ENCODE measurements at places on chromosomes 6 and 20.

DNA sequence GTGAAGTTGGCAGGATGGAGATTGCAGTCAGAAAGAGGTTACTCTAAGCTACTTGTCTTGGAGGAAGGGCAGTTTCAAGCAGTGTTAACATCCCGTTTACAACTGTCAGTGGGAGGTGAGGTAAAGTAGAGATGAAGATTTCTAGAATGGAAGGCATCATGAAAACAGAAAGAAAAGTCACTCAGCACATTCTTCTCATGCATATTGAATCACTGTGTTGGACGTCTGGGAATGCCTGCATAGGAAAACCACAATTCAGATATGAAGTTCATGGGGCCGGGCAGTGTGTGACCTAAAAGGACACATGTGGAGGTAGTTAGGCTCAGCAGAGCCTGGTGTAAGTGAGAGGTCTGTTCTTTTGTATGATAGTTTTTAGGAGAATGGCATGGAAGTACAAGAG is 73.5 kb upstream of the LAMP5 start:
- no peak for DNase-seq

DNA sequence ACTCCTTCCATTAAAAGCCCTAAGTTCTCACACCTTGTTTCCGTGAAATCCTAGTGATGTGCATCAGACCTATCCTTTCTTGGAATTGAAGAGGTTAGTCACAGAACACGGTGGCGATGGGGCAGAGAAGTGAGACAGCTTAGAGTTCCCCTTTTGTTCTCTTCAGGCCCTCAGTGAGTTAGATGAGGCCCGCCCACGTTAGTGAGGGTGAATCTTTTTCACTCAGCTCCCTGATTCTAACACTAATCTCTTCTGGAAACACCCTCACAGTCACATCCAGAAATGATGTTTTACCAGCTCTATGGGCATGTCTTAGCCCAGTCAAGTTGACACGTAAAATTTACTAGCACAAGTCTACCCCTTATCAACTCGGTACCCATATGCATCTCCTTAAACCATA is 172.7 kb upstream of the NOX3 start:
- no peak for DNase-seq

DNA sequence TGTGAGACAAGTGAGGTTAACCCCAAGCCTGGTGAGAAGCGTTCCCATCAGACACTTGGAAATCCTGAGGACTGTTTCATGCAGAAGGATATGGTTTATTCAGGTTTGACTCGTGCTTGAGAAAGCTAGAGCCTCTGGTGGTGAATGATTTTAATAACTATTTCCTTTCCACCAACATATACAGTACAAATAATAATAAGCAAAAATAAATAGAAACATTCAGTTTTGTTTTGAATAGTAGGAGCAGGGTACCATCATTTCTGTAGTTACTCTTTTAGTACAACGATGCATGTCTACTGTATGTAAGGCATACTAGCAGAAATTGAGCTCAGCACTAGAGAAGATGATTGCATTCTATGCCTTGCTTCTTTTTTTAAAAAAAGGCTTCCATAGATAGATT is 33.5 kb downstream of the PLG start:
- no peak for DNase-seq

DNA sequence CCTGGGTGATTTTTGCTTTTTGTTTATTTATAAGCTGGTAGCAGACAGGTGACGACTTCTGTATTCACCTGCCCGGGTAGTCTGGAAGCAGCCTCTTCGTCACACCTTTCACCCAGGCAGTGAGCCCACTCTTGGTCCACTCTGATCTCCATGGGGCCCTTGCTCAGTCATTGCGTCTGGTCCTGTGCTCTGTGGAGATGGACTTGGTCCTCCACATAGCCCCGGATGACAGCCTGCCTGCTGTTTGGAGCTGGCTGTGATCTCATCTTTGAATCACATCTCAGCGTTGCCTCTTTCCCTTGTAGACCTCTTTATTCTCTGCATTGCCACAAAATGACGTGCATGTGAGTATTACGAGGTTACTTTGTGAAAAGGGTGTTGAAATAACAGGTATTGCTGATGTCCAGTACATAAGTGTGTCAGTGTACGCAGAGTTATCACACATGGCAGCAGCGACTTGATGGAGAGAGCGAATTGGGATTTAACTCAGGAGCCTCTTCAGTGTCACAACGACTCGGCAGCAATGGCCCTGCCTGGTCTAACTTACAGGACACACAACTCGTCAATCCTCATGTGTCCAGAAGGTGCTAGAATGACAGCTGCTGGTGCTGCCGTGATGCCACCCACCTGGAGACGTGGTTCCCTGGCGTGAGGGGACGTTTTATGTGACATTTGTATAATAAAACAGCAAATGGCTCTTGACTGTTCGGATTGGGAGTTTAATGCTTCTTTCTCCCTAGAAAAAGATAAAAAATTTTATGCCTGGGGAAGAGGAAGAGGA is 24.2 kb upstream of the FRMD1 start:
- no peak for DNase-seq

DNA sequence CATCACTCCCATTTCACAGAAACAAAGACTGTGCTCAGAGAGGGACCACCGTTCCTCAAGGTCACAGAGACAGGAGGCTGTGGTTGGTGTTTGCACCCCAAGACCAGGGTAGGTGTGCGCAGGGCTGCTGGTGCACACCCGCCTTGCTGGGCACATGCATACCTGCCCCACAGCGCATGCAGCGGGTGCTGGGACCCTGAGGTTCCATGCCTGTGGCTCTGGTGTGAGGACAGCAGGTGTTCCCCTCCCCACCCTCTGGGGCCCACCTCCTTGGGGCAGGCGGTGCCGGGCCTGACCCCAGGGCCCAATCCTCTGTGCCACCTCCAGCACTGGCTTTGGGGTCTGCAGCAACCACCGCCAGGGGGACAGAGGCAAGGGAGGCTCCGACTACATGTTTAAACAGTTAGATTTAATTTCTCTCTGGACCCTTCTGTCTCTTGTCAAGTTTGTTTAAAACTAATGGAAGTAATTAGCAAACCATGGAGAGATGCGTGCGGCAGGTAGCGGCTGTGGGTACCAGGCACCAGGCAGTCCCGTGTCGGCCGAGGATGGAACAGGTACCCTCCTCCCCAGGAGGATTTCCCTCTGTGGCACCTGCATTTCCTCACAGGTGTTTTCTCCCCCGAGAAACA is 327.8 kb downstream of the TAF4 start:
- no peak for DNase-seq

DNA sequence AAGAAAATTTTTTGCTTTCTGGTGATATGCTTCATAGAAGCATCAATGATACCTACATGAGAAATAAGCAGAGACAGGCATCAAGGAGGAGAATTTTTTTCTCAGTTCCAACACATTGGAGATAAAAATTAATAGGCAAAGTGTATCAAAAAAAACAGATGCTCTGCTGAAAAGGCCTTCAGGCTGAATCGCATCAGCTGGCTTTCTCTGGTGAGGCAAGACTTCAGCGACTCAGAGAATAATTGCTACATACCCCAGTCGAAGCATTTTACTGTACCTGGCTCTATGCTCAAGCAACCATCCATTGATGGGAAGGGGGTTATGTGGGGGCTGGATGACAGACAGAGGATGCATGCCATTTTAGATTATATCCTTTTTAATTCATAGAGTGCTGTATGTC is 415.1 kb downstream of the TFAP2A start:
- DNase-seq: no peak

DNA sequence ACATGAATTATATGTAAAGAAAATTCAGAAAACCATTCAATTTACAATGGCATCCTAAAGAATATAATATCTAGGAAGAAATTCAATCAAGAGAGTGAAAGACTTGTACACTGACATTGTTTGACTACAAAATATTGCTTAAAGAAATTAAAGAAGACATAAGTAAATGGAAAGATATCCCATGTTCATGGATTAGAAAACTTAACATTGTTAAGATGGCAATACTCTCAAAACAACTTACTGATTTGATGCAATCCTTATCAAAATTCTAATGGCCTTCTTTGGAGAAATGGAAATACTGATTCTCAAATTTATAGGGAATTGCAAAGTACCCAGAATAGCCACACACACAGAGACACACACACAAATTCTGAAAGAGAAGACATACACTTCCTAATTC is 298.3 kb upstream of the EXOC2 start:
- no peak for DNase-seq

DNA sequence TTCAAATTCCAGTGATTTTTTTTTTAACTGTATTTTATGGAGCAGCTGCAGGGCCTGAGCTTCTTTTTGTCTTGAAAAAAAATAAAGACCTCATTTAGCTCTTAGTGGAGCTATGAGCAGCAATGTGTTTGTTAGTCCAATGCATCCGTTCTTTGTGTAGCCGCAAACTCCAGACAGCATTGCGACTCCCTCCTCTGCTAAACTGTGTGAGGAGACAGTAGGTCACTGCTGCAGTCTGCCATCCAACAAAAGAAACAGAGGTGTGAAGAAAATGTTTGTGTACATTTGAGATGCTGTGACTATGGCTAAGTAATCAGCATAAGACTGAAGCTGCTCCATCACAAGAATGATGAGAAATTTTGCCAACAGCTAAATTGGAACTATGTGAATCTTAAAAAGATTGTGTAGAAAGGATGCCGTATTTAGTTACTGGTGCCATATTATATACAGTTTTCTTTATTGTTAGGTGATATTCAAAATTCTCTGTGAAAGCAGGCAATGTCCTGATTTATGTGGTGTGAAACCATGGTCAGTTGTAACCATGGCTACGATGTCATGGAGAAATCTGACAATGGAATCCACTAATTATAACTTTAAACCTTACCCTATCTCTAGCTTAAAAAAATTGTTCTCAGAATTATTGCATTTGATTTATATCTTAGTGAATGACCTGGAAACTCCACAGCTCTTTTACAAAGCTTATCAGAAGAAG is 428.8 kb upstream of the EPHA7 start:
- DNase-seq: no peak

GRCh38 chr6:41932378-41932777 is 9.2 kb downstream of the CCND3 start:
- no peak for DNase-seq

DNA sequence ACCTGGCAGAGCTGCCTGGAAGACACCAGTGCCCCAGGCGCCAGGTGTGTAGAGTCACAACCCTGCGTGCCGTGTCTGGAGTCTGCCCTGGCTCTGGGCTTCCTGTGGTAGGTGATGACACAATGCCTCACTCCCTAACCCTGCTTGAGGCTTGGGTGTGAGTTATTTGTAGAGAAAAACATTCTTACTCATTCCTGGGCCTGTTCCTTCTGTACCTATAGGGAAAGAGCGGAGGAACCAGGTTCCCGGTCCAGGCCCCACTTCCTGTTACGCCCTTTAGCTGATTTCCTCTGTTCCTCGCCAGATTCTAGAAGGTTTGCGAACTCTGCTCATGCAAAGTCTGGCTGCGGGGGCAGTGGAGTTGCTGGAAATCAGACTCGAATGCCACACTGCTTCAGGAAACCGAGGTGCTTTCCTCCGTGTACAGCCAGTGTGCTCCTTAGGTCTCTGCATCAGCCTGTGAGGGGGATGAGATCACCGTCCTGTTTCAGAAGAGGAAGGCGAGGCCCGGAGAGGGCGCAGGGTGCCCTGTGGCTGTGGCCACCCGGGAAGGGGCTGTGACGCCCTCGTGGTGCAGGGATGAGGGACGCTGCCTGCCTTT is 67.1 kb upstream of the DUSP22 start:
- peak; percentile 34 for DNase-seq

- no peak for DNase-seq
Observed at GRCh38 chr6:166466178-166467122, 83.7 kb upstream of the MPC1 start.

- no peak for DNase-seq
Observed at GRCh38 chr6:16333580-16333979, 95.2 kb downstream of the GMPR start.

DNA sequence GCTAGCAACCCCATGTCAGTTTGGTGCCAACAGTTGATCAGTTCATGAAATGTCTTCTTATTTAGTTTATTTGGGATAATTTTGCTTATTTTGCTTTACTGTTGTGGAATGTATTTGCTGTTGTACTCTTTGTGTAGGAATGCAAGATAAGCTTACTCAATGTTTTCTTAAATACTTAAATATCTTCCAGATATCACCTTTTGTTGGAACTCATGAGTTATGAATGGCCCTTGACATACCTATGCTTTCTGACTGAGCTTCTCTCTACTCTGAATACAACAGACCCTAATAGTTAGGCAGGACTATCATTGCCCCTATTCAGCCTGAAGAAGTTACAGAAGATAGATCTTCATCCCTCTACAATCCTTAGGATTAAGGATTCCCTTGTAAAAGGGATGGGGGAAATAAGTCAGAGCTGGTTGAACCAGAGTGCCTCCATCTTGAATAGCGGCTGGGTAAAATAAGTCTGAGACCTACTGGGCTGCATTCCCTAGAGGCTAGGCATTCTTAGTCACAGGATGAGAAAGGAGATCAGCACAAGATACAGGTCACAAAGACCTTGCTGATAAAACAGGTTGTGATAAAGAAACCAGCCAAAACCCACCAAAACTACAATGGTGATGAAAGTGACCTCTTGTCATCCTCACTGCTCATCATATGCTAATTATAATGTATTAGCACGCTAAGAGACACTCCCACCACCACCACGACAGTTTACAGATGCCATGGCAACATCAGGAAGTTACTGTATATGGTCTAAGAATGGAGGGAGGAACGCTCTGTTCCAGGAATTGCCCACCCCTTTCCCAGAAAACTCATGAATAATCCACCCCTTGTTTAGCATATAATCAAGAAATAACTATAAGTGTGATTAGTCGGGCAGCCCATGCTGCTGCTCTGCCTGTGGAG is 196.9 kb downstream of the AKAP7 start:
- DNase-seq: no peak

- DNase-seq: no peak
Observed at GRCh38 chr6:31908791-31909190, 6.9 kb upstream of the ZBTB12 start.

DNA sequence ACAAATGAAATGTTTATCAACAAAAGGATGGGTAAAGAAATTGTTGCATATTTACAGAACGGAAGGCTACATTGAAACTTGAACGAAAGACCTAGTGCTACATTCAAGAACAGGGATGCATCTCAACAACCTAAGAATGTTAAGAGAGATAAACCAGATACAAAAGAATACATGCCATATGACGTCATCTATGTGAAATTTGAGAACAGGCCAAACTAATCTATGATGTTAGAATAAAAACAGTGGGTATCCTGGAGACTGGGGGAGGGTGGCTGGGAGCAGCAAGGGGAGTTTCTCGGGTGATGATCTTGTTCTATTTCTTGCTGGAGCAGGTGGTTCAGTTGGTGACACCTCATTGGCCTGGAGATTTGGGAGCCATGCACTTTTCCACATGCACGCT is 81.5 kb downstream of the SULF2 start:
- no peak for DNase-seq

GRCh38 chr6:3762359-3762758 is 10.8 kb upstream of the PXDC1 start:
- no peak for DNase-seq

DNA sequence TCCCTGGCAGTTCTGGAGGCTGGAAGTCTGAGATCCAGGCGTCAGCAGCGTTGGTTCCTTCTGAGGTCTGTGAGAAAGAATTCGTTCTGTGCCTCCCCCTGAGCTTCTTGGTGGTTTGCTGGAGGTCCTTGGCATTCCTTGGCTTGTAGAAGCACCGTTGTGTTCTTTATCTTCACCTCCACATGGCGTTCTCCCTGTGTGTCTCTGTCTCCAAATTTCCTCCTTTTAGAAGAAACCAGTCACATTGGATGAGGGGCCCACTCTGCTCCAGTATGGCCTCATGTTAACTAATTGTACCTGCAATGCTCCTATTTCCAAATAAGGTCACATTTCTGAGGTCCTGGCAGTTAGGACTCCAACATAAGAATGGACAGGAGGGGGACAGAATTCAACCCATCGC is 73.0 kb upstream of the BACH2 start:
- DNase-seq: no peak

- DNase-seq: no peak
Observed at GRCh38 chr6:24529985-24530384, 35.2 kb downstream of the ALDH5A1 start.

GRCh38 chr6:1388630-1389368 is 577 bp upstream of the FOXF2 start:
- DNase-seq: no peak

Measured in activated CD4-positive, alpha-beta T cell treated with anti-CD3 and anti-CD28 coated beads, Interleukin-2, amount 50 U/mL, for 1 hour (primary cell).